ENCODE measurements at places on chromosomes 4 and X.

- no peak for DNase-seq
- no peaks in the 10 kb centered on the region for H3K4me1 ChIP-seq
- peaks cover 5% of the 10 kb centered on the region for H3K36me3 ChIP-seq
- no peak overlapping the region for H3K4me3 ChIP-seq
- no peaks in the 10 kb centered on the region for H3K27me3 ChIP-seq
These were observed 8.1 kb upstream of the HSD17B13 start for GRCh38 chr4:87330761-87331160.

- H3K27ac ChIP-seq: no peak overlapping the region
- H3K27me3 ChIP-seq: no peaks in the 10 kb centered on the region
- DNase-seq: no peak
- H3K4me3 ChIP-seq: no peak overlapping the region
- H3K36me3 ChIP-seq: no peaks in the 10 kb centered on the region
- H3K4me1 ChIP-seq: no peaks in the 10 kb centered on the region
These were observed 10.2 kb upstream of the ADH1C start for GRCh38 chr4:99362768-99363167.

DNA sequence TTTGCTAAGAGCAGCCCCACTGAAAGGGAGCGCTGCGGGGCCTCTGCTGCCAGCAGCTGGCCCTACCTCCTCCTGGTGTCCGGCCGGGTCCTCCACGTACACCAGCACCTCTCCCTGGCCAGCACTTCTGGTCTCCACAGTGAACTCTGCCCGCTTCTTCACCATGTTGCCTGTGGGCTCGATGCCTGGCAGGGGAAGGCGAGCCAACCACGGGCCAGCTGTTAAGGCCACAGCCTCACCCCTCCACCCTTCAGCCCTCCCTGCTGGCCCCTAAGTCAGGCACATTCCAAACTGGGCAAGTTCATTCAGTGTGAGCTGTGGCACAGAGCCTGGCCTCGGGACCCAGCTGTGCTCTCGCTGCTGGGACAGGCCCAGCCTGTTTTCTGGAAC is 7.8 kb downstream of the FLNA start:
- peaks cover 24% of the 10 kb centered on the region for H3K4me1 ChIP-seq
- no peak for DNase-seq
- H3K4me3 ChIP-seq: no peak overlapping the region
- H3K27ac ChIP-seq: no peak overlapping the region
- H3K36me3 ChIP-seq: no peaks in the 10 kb centered on the region

- H3K4me3 ChIP-seq: no peak overlapping the region
- no peaks in the 10 kb centered on the region for H3K4me1 ChIP-seq
- no peak overlapping the region for H3K27ac ChIP-seq
- no peaks in the 10 kb centered on the region for H3K36me3 ChIP-seq
- no peak for DNase-seq
- no peaks in the 10 kb centered on the region for H3K27me3 ChIP-seq
These were observed 190.1 kb downstream of the SHROOM3 start for GRCh38 chr4:76624931-76625715.

DNA sequence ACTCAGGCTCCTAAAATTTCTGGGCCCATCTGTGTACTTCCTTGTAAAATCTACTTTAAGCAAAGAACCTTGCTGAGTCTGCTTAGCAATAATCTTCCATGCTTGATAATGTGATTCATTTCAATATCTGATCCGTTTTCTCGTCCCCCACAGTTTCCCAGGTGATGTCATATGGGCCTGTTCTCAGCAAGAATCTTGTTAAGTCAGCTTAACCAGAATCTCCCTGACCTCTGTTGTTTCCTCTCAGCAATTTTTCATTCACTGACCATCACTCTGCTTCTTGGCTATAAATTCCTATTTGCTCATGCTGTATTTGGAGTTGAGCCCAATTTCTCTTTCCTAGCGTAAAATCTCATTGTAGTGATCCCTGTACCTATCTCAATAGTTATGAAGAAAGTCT is 13.9 kb downstream of the CSN2 start:
- no peak overlapping the region for H3K27ac ChIP-seq
- no peak overlapping the region for H3K4me3 ChIP-seq
- DNase-seq: no peak
- H3K27me3 ChIP-seq: no peaks in the 10 kb centered on the region
- no peaks in the 10 kb centered on the region for H3K4me1 ChIP-seq
- H3K36me3 ChIP-seq: no peaks in the 10 kb centered on the region

- H3K4me1 ChIP-seq: no peaks in the 10 kb centered on the region
- no peaks in the 10 kb centered on the region for H3K27me3 ChIP-seq
- H3K27ac ChIP-seq: no peak overlapping the region
- no peak overlapping the region for H3K4me3 ChIP-seq
- DNase-seq: no peak
These were observed 505.7 kb downstream of the PACRGL start for GRCh38 chr4:21205821-21206531.

DNA sequence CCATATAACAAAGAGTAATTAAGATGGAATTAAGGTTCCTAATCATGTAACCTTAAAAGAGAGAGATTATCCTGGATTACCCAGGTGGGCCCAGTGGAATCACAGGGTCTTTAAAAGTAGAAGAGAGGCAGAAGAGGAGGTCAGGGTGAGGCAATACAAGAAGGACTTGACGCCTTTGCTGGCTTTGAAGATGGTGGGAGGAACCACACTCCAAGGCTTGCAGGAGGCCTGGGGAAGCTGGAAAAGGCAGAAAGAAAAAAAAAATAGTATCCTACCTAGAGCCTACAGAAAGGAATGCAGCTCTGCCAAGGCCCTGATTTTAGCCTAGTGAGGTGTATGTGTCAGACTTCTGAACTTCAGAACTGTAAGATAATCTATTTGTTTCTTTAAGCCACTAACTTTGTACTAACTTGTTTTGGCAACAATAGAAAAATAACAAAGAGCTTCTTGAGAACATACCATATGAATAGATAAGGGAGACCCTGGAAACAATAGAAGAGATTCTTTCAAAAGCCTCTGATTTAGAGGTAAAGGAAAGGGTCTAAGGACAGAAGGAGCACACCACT is 229.9 kb upstream of the TTC29 start:
- H3K4me3 ChIP-seq: no peak overlapping the region
- no peak overlapping the region for H3K27ac ChIP-seq
